ENCODE measurements at places on chromosomes 3 and 15.

- no peak for DNase-seq
Measured at GRCh38 chr15:45149060-45149459, 19.3 kb downstream of the DUOX1 start.

GRCh38 chr15:56095406-56095805 is 102.0 kb upstream of the NEDD4 start:
- no peak for DNase-seq

GRCh38 chr15:63491979-63492378 is 12.4 kb upstream of the USP3 start:
- DNase-seq, result no peak

DNA sequence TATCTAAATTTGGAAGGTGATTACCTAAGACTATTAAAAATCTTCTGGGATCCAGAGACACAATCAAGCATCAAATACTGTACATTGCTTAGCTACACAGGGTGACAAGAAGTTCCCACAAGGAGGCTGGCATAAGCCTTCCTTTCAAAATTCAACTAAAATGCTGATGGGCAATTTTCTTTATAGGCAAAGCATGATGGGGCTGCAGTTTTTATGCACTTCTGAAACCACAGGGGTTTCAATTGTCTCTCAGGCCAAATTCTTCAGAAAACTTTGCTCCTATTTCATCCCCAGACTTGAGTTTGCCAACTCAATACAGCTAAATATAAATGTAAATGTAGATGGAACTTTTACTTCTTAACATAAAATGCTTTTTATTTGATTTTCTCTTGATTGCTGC is 241.6 kb downstream of the ZPLD1 start:
- DNase-seq, result no peak

GRCh38 chr15:76636059-76636458 is 269.1 kb downstream of the SCAPER start:
- no peak for DNase-seq

- no peak for DNase-seq
Measured at GRCh38 chr3:45548681-45549075, 45.9 kb upstream of the LIMD1 start.

DNA sequence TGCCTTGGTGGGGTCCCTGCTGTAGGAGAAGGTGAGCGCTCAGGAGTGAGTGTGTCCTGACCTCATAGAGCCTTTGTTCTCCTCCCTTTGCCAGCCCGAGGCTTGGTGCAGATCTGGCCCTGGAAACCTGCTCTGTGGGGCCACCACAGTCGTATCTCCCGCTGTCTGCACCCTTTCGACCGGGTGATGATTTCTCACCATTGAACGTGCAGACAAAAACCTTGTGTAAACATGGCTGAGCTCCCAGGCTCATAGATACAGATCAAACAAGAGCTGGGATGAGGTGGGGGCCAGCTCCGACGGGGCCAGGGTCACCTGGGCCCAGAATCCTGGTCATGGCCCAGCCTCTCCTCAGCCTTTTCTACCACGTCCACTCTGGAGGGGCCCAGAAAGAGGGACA is 34.6 kb upstream of the ESYT3 start:
- no peak for DNase-seq

GRCh38 chr3:176905331-176905730 is 292.0 kb downstream of the TBL1XR1 start:
- no peak for DNase-seq

GRCh38 chr3:142269767-142270166 is 44.4 kb upstream of the GK5 start:
- no peak for DNase-seq

- DNase-seq, result no peak
Measured at GRCh38 chr3:38345879-38346586, 552 bp upstream of the XYLB start.

DNA sequence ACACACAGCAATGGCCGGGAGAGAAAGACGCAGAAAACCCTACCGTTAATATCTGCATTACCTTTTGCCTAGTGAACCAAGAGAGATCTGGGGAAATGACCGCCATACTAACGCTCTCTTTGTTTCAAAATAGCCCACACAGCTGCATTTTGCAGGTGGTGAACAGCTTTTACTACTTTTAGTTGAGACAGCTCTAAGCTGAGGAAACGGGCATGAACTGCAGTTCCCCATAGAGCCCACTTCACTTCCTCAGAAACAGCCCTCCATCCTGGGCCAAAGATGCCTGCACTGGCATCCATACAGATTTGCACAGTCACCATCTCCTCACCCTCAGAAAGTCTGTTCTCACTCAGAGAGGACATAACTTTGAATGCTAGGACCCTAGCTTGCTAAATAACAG is 45.0 kb downstream of the ZNF860 start:
- no peak for DNase-seq

- no peak for DNase-seq
Measured at GRCh38 chr3:8266730-8267131, 234.9 kb upstream of the LMCD1 start.

- DNase-seq, result no peak
Measured at GRCh38 chr3:30289766-30290165, 316.6 kb upstream of the TGFBR2 start.

DNA sequence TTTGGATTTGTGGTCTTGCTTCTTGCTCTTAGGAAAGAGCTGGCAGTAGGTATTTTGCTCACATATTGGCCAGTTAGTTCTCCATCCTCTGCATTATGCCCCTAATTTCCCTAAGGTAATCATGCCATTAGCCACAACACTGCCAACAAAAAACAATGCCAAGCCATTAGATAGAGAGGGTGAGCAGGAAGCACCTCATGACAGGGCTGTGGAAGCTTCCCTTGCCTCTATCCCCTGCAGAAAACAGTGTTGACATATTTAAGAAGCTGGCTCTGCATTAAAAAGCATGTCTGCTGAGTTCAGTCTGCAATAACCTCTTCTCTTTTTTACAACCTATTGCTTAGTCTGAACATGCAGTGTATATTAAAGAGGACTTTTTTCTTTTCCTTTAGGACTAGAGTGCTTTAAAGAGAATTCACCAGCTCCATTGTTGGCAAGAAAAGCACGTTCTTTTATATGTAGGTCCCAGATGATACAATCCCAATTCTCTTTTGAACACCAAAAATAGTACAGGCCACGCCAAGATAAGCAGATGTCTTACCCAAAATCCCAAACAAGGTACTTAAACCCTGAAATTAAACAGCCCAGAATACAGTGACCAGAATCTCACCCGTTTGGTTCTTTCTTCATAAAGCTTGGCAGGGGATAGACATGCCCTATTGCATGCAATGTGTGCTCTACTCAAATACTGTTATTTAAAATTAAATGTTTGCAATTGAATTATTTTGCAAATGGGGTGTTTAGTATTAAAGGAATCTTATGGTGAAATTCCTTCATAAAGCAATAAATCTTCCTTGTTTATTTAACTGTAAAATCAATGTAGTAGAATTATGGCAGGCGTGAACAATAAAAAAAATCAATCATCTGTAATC is 93.7 kb upstream of the UBE3A start:
- DNase-seq, result no peak

DNA sequence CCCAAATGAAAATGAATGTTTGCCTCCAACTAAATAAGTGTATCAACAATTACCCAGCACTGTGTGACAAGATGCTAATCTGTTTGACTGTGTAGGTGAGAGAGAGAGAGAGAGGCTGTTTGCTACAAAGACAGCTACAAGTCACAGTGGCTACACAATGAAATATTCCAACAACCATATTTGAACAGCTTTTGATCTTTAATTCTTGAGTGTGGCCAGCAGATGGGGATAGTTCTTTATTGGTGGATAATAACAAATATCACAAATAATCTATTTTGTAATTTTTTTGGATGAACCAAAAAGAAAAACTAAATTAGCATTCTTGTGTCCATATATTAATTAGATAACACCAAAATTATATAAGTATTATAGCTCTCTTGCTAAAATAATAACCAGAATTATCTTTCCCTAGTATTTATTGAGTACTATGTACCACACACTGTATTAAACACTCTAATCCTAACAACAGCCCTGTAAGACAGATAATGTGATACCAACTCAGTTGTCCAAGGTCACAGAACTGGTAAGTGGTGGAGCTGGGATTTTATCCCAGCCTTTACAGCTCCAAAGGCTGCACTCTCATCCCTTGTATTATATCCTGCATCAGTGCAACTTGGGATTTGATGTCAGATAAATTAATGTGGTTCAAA is 61.9 kb upstream of the C3orf80 start:
- DNase-seq, result no peak

DNA sequence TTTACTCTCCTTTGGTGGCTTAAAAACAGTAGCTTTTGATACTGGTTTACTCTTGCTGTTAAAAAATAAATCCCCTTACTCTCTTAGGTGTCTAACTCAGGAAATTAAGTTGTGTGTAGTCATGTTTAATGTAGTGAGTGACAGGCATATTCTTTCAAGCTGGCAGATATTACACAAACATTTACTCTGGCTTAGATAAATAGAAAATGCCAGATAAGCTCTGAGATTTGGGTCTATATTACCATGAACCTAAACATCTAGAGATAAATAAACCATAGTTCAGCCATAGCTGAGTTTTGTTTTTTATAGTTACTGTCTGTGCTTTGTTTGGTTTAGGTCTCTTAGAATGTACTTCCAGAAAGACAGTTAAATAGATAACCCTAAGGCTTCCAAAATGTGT is 2.4 kb downstream of the SEMA6D start:
- DNase-seq, result no peak

DNA sequence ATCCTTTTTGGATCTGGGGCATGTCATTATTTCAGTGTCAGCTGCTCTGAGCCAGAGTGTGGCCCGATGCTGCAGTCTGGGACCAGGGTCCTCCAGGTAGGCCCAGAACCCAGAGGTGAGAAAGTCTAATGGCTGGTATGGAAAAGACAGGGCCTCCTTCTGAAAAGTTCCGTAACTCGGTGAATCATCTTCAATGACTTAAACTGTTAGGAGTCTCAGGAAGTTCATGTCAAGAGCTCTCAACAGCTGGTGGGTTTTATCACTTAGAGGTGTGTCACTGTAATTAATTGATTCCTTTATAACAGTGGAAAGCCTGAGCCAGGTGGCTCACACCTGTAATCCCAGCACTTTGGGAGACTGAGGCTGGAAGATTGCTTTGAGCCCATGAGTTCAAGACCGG is 28.5 kb upstream of the PDE8A start:
- DNase-seq, result no peak

GRCh38 chr3:15361494-15362214 is 29.3 kb upstream of the SH3BP5 start:
- no peak for DNase-seq

GRCh38 chr15:98712845-98713584 is 64.7 kb downstream of the IGF1R start:
- DNase-seq, result no peak

GRCh38 chr3:168512802-168513201 is 417.1 kb upstream of the GOLIM4 start:
- DNase-seq, result no peak

DNA sequence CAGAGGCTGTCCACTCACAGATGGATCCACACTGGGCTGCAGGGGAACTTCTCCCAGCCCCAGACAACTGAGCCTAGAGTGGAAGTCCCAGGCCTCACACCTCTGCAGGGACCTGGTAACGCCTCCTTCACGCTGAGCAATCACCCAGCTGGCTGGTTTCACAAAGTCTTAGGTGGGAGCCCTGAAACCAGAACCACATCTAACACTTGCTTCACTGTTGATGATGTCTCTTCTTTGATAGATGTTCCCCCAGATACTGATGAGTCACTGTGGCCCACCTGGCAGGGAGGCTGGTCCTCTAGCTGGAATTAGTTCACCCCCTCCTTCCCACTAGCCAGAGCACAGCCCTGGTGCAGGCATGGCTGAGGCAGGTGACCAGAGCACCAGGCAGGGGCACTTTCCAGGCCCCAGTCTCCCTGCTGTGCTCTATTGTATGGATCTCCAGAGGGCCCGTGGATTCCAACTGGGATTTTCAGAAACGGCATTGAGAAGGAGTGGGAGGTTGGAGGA is 33.5 kb downstream of the MYL3 start:
- DNase-seq, result no peak

- no peak for DNase-seq
Measured at GRCh38 chr3:188397766-188398705, 244.1 kb downstream of the LPP start.

DNA sequence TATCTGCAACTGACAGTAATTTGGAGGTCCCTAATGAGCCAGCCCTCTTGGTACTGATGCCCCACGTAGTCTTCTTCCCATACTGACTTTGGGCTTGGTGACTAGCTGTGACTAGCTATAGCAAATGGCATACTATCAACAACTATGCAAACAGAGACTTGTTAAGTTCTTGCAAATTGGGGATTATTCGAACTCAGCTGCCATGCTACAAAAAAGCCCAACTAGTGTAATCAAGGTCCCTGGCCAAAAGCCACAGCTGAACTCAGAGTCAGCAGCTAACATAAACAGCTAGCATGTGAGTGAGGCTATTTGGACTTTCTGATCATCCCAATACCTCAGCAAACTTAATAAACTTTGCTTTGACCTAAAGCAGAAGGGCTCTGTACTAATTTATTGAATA is 121.2 kb upstream of the PLXND1 start:
- no peak for DNase-seq

GRCh38 chr15:93929375-93930094 is 301.8 kb upstream of the MCTP2 start:
- DNase-seq, result no peak

DNA sequence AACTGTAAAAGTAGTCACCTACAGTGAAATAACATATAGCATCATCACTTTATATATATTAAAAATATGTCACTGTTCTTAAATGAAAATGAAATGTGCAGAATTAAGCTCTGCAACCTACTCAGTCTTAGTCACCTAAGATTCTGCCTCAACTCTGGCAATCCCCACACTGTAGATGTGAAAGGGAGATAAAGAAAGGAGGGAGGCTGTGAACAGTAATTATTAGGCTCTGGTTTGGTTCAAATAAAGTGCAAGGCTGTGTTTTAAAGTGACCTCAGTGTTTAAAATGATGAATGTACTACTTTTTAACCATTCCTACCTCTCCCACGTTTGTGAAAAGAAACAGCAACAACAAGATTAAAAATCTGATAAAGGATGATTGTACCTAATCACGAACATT is 72.2 kb downstream of the ATP8B4 start:
- DNase-seq, result no peak

DNA sequence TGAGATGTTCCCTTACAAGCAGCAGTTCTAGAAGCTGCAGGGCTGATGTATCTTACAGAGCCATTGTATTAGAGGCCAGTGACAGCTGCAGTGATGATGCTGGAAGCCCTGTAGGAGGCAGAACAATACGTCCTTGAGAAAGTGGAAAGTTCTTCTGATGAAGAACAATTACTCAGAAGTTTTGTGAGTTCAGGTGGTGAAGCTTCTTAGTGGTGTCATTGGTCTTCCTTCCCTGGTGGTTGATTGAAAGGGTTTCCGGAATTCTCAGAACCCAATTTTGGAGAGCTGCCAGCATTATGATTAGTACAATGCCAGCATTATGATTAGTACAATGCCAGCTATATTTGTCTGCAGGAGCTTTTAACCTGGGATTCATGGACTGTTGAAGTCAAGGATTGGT is 356.4 kb downstream of the MFSD1 start:
- no peak for DNase-seq

- DNase-seq, result no peak
Measured at GRCh38 chr3:40490916-40491315, 14.0 kb downstream of the ZNF619 start.
